ENCODE measurements at places on chromosomes 6 and 20.

DNA sequence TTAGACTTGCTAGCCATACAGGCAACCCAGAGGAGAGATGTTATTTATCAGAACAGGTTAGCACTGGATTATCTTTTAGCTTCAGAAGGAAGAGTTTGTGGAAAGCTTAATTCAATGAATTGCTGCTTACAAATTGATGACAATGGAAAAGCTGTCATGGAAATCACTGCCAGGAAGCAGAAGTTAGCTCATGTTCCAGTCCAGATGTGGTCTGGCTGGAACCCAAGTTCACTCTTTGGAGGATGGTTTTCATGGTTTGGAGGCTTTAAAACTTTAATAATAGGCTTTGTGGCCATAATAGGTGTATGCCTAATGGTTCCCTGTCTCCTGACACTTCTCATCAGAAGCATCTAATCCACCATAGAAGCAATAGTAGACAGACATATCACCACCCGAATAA is 699.0 kb downstream of the PHF3 start:
- no peak for DNase-seq

GRCh38 chr6:52661551-52661950 is 9.4 kb upstream of the TMEM14A start:
- DNase-seq = no peak

DNA sequence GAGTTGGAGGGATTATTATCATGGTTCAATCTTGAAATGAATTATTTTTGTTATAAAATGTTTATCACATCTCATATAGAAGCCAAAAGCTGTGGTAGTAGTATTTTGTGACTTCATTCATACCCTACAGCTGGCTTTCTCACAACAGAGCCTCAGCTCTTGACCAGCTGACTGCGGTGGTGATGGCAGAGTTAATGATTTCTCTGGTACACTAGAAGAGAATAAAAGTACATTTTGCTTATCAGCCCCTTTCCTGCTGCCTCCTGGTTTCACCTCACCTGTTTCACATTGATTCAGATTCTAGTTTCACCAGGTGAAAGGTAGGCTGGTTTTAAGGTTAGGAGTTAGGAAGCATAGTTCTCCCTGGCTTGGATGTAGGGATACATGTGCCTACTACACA is 55.7 kb downstream of the AFG1L start:
- no peak for DNase-seq

GRCh38 chr6:106097411-106098231 is 11.5 kb downstream of the PRDM1 start:
- DNase-seq = no peak

DNA sequence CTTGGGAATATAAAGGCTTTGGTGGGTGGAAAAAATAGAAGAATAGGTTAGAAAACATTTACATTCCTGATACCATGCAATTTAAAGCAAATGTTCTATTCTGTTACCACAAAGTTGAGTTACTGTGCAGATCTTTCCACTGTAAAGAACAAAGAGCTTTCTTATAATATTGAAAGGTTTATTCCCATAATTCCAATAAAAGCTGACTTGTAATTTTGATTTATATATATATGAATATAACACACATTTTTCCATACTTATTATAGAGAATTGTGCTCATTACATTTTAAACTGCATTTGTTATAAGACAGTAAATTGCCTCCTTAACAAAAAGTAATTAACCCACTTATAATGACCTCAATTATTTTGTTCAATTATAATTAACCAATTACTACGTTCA is 135.9 kb downstream of the RNASET2 start:
- no peak for DNase-seq

DNA sequence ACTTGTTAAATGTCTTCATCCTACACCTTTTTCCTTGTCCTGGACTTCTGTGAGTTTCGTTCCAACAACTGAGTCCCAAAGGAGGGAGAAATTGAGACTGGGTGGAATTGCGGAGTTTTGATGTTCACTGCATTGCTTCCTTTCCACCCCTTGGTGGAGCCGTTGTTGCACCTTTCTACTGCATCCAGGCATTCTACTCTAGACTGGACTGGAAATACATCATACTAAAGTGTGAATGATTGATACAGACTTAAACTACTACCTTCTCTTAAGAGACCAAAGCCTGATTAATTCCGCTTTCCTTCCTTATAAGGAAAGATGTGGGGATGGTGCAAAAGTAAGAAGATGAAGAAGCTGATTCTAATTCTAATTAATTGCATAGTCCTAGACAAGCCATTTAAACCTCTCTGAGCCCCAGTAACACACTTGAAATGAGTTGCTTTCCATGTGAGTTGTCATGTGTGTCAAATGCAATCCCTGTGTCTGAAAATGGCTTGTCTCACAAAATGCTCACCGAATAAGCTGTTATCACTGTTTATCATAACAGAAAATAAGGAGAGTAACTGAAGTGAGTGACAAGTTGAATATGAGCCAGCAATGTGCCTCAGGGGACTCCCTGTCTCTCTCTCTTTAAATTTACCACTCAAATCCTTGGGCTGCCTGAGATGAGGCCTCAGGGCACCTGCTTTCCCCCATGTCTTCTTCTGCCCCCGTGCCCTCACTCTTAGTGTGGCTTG is 338.3 kb upstream of the CHD6 start:
- DNase-seq = no peak

- no peak for DNase-seq
Observed at GRCh38 chr20:23018432-23018831, 16.7 kb upstream of the SSTR4 start.

DNA sequence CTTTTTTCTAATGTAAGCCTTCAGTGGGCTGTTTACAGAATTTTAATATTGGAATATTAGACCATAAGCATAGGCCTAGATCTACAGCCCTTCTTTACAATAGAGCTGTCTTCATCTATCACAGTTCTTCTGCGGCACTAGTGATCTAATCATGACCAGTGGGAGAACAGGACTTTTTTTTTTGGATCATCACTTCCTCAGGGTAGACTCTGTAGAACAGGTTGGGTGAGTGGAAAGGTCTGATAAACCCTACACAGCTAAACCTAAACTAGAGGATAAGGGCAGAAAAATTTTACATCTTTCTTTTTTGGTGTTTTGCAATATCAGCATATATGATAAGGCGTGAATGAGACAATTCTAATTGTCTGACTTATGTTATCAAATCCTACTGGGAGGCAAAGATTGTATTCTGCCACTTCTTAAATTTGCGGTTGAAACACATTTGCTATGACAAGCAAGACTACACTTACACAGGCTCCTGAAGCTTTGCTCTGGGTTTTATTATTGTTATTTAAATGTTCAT is 52.2 kb downstream of the GOPC start:
- DNase-seq = no peak

- DNase-seq = no peak
Observed at GRCh38 chr6:113361014-113361645, 496.0 kb upstream of the MARCKS start.

DNA sequence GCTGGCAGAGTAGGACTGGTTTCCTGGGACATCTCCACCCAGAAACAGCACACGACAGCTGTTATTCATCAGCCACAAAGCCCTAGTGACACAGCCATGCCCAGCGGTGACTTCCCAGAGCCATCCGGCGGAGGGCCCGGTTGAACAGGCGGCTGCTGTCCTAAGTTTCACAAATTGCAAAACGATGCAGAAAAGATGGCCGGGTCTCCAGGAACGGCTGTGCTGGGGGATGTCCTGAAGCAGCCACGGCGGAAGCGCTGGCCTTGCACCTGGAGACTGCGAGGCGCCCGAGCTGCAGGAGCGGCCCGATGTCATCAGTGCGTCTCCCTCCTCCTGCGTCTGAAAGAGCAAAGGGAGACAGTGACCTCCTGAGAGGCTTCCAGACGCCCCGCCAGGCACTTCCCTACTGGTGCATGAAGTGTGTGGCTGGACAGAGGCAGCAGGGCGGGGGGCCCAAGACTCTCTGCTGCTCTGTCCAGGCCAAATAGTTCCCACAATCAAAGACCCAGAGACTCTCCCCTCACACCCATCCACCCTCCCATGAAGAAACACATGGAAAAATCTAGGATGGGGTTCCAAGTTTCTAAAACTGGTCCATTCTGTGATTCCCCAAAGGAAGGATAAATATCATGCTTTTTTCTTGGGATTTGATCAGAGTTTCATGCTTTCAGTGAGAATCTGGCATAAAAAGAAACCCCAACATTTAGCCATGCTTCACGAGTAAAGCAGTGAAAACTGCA is 44.0 kb downstream of the SSR1 start:
- DNase-seq = no peak

DNA sequence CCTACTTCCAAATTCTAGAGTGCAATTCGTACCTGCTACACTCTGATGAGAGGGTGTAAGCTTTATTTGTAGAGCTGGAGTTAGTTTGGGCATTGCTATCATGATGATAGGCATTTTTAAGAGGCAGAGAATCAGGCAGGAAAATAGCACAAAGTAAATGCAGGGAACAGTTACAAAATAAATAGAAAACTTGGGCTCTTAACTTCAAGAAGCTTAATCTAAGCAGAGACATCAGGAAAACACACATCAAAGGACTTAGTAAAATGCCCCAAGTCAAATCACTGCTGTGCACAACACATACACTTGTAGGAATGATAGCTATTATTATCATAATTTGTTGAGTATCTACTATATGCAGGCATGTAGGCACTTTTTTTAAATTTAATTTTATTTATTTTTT is 381.2 kb downstream of the CD83 start:
- DNase-seq = no peak

DNA sequence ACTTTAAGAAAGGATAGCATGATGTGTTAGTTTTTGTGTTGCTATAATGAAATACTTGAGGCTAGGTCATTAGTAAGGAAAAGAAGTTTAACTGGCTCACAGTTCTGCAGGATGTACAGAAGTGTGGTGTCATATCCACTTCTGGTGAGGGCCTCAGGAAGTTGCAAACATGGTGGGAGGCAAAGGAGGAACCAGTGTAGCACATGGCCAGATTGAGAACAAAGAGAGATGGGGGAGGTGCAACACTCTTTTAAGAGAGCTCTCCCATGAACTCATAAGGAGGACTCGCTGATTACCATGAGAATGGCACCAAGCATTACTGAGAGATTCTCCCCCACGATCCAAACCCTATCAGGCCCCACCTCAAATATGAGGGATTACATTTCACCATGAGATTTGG is 265.4 kb downstream of the RIMS1 start:
- no peak for DNase-seq

GRCh38 chr20:62739581-62740285 is 31.1 kb downstream of the NTSR1 start:
- no peak for DNase-seq

DNA sequence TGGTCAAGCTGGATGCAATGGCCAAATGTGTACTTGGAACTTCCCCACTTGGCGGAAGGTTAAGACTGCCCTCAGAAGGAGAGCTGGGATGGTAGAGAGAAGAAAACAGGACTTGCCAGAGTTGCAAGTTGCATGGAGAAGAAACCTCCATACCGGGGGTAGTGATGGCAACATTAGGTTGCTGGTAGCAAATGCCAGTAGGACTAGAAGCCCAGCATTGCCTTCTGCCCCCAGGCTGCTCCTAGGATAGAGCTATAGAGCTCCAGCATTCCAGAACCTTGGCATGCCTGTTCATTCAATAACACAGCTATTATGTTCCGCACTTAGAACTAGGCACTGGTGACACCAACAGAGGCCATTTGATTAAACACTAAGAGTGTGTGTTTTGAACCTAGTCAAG is 26.6 kb downstream of the TFEB start:
- no peak for DNase-seq

- no peak for DNase-seq
Observed at GRCh38 chr6:7045331-7045730, 62.4 kb upstream of the RREB1 start.

GRCh38 chr20:59605601-59606364 is 1.4 kb downstream of the PHACTR3 start:
- no peak for DNase-seq

GRCh38 chr6:96302991-96303390 is 218.6 kb upstream of the UFL1 start:
- DNase-seq = no peak

- no peak for DNase-seq
Observed at GRCh38 chr6:75556240-75556639, 45.4 kb upstream of the SENP6 start.

GRCh38 chr6:73666393-73666792 is 12.6 kb upstream of the SLC17A5 start:
- no peak for DNase-seq

- no peak for DNase-seq
Observed at GRCh38 chr6:7060769-7061516, 46.8 kb upstream of the RREB1 start.

DNA sequence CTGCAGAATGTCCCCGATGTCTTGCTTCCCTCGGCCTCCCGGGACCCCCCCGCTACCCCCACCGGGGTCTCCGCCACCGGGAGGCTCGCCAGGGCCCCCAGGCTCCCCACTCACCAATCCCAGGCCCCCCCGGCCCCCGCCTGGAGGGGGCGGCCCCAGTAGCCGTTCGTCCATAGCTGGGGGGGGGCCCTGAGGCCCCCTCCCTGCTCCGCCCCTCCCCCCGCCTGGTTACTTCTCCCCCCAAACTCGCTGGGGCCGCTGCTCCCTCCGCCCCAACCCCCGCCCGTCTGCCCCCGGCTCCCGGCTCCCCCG is 304 bp downstream of the PBX2 start:
- no peak for DNase-seq

DNA sequence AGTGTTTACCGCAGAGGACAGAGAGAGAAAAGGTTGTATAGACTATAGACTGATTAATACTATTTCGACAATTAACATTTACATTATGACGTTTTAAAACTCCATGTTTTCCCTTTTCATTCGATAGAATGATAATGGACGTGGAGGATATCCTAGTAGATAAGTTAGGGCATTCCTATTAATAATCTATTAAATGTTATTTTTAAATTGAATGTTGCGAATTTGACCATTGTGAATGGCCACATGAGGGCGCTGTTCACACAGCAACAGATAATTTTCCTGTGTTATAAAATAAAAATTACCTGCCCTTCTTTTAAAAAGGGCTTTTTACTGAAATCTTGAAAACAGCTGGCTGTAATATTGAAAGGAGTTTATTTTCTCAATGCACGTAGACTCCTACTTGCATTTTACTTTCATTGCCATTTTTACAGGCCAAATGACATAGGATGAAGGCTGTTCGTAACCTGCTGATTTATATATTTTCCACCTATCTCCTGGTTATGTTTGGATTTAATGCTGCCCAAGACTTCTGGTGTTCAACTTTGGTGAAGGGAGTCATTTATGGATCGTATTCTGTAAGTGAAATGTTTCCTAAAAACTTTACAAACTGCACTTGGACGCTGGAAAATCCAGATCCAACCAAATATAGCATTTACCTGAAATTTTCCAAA is 3.3 kb downstream of the ADGRB3 start:
- DNase-seq = no peak

- DNase-seq = no peak
Observed at GRCh38 chr6:152329638-152330448, 307.3 kb downstream of the SYNE1 start.

GRCh38 chr6:6806844-6807518 is 218.5 kb downstream of the LY86 start:
- DNase-seq = peak; percentile 46

- no peak for DNase-seq
Observed at GRCh38 chr20:1897965-1898464, 2.8 kb downstream of the SIRPA start.

GRCh38 chr6:127794405-127794804 is 106.5 kb downstream of the THEMIS start:
- DNase-seq = no peak

Measured in vagina (tissue), 2 donors.